Right lobe of liver (tissue), 6 donors: ENCODE measurements at places on chromosomes 1 and 21. TPM values are rescaled to one million over a fixed set of nuclear protein-coding genes. Genes with fewer than 3 reads are reported as not detected.

Gene ETV3L
- not detected for total RNA-seq

Gene SPOCD1
- 0.15 TPM for total RNA-seq

Gene PRAMEF5
- not detected for total RNA-seq

Gene GNAT2
- 0.20 TPM for total RNA-seq

Gene ATAD3C
- total RNA-seq = 3.1 TPM
